H54 (cell line): ENCODE measurements at places on chromosomes 3 and 15.

- no peak for DNase-seq
Measured at GRCh38 chr3:43349716-43350115, 63.4 kb downstream of the SNRK start.

- DNase-seq = no peak
Measured at GRCh38 chr3:123421353-123422174, 27.3 kb downstream of the ADCY5 start.

DNA sequence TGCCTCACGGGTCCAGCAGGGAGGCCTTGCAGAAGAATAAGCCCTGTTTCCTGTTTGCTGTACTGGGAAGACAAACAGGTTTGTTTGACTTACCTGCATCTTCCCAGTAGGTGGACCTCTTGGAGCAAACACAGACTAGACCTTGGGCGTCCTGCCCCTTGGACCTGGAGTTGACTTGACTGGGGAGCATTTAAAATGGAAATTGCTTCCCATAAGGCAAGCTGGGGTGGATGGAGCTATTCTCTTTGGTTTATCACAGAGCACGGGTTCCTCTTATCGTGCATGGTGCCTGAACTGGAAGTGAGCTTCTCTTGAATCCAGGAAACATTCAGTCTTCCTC is 151.4 kb downstream of the RPLP1 start:
- DNase-seq = no peak

GRCh38 chr3:127394984-127395662 is 107.3 kb upstream of the PRR20G start:
- DNase-seq = no peak

GRCh38 chr15:62765916-62766315 is 276.6 kb upstream of the TPM1 start:
- DNase-seq = no peak

DNA sequence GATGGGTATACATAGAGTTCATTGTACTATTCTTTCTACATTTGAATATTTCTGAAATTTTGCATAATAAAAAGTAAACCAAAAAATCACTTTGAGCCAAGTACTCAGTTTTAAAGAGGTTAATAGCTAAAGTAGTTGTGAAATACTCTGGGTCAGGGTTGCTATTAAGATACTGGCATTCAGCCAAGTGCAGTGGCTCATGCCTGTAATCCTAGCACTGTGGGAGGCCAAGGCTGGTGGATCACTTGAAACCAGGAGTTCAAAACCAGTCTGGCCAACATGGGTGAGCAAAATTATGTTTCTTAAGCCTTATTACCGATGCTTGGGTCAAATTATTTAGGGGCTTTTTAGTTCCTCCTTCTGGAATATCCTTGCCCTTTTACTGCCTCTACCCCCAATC is 122.0 kb upstream of the MELTF start:
- DNase-seq = no peak

GRCh38 chr15:100703032-100703578 is 100.7 kb downstream of the ASB7 start:
- DNase-seq = no peak

DNA sequence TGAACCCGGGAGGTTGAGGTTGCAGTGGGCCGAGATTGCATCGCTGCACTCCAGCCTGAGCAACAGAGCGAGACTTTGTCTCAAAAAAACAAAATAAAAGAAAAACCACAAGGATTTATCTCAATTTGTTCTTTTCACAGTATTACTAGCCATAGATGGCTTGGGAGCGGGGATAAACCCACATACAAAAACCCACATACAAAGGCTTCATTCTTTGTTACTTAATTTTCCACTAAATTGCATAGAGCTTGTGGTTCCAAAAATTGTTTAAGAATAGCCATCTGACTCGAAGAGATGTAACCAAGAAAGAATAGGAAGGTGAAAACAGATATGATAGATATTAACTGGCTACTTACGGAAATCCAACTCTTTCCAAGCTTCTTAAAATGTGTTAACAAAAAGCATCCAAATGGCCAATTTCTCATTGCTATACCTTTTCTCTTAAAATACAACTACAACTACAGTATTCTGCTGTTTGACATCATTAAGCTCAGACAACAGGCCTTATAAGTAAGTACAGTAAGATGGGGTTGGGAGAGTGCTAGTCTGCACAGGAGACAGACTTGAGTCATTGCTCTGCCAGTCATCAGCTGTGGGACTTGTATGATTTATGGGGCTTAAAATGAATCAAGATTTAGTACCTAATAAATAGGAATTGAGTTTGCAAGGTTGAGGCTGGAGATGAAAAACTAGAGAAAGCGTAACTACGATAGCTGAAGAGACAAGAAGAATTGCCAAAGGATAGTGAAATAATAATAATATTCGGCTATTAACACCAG is 96.6 kb upstream of the PLXND1 start:
- DNase-seq = no peak

GRCh38 chr3:46492890-46493547 is 4.8 kb upstream of the RTP3 start:
- no peak for DNase-seq

DNA sequence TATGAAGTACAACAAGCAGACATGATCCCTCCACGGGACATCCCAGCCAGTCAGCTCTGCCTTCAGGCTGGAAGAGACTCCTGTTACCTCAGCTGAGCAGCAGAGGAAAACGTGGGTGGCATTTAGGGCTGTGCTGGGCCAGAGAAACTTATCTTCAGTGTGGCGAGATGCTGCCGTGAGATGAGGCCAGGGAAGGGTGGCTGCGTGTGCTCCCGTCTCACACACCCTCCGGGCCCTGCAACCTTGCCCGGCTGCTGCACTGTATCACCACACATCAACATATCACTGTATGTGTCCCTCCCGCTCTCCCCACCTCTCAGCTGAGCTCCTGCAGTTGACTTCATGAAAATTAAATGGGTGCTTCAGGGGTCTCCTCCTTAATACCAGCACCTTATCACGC is 23.4 kb downstream of the BMF start:
- no peak for DNase-seq

DNA sequence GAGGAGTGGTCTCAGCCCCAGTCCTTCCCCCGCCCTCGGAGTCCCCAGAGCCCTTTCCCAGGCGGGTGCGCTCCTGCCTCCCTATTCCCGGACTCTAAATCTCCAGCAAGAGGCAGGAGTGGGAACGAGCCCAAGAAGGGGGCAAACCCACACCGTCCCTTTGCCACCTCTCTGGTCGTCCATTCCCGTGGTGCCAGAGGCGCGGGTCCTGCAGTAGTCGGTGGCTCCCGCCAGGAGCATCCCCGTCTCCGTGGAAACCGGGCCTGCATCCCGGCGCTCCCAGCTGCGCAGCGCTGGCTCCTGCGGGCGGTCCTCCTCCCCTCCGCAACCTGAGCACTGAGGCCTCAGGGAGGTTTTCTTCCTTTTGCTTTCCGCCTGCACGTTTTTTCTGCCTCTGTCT is 44.8 kb downstream of the LHFPL4 start:
- no peak for DNase-seq
